Cortex of kidney (tissue), 1 donor: ENCODE measurements at places on chromosomes 5 and 9.

- no peak for DNase-seq
Observed at GRCh38 chr5:14217587-14217986, 74.4 kb downstream of the TRIO start.

DNA sequence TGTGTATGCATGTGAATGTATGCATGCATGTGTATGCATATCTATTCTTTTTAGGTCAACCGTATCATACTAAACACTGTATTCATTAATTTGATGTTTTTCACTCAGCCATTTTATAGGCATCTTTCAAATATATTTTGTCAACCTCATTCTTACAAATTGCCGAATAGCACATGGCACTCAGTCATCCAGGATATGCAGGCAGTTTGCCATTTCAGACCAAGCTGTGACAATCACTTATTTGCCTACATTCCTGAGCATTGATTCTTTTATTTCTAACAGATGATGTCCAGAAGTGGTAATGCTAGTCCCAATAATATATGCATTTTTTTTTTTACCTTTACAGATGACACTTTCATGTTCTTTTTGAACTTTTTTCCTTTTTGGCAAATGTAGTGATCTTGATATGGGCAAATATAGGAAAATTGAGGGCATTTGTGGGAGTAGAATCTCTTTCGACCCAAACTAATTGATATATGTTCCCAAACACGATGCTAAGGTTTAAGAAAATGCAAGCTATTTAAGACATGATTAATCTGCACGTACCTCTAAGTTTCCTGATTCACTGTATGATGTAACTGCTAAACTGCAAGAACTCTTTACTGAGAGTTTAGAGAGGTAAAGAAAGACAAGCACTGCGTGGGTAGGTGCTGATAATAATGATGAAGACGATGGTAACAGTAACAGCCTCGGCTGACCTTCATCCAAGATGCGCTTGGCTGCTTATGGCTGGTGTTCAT lies 153.9 kb upstream of the DAP start:
- DNase-seq: no peak

DNA sequence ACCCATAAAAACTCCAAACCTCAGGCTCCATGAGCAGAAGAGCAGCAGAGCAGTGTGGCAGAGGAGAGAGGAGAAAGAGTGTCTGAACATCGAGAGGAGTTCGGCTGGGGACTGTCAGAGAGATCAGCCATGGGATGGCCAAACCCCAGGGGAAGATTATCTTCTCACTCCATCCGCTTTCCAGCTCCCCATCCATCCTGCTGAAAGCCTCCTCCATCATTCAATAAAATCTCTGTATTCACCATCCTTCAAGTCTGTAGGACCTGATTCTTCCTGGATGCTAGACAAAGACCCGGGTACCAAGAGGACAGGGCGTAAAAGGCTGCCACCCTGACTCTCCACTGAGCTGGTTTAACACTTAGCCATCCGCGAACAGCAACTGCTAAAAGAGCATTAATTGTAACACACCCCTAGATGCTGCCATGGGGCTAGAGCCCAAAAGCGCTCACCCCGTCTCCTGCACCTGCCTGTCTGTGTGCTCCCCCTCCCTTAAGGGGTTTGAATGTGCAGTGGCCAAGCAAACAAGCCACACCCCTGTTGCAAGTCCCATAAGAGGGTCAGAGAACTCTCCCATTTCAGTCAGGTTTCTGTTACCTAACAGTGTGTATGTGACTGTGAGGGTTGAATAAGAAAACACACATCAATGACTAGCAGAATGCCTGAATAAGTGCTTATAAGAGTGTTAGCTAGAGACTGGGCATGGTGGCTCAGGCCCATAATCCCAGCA lies 13.9 kb upstream of the SELENOP start:
- no peak for DNase-seq

- no peak for DNase-seq
Observed at GRCh38 chr5:35384658-35385057, 154.4 kb upstream of the PRLR start.

- no peak for DNase-seq
Observed at GRCh38 chr5:76207120-76207519, 123.9 kb downstream of the SV2C start.
